ENCODE measurements at places on chromosomes 2 and 18. TPM values are rescaled to one million over a fixed set of nuclear protein-coding genes. Genes with fewer than 3 reads are reported as not detected.

Gene FN1
- 43.4 TPM for total RNA-seq

Gene AGXT
- total RNA-seq = 3.0 TPM

Gene CAPN14
- 0.09 TPM for total RNA-seq

Gene TOGARAM2
- total RNA-seq = 0.64 TPM

Gene RTP5
- total RNA-seq = not detected

Gene IL1F10
- total RNA-seq = not detected

Gene IL36B
- not detected for total RNA-seq

Gene TRIM43
- not detected for total RNA-seq

Gene CYP27A1
- total RNA-seq = 52.7 TPM

Gene LINC00305
- total RNA-seq = not detected

Gene RSAD2
- total RNA-seq = 7.8 TPM

- no peak for DNase-seq
Observed at GRCh38 chr2:108571286-108571685, 37.0 kb downstream of the LIMS1 start.

DNA sequence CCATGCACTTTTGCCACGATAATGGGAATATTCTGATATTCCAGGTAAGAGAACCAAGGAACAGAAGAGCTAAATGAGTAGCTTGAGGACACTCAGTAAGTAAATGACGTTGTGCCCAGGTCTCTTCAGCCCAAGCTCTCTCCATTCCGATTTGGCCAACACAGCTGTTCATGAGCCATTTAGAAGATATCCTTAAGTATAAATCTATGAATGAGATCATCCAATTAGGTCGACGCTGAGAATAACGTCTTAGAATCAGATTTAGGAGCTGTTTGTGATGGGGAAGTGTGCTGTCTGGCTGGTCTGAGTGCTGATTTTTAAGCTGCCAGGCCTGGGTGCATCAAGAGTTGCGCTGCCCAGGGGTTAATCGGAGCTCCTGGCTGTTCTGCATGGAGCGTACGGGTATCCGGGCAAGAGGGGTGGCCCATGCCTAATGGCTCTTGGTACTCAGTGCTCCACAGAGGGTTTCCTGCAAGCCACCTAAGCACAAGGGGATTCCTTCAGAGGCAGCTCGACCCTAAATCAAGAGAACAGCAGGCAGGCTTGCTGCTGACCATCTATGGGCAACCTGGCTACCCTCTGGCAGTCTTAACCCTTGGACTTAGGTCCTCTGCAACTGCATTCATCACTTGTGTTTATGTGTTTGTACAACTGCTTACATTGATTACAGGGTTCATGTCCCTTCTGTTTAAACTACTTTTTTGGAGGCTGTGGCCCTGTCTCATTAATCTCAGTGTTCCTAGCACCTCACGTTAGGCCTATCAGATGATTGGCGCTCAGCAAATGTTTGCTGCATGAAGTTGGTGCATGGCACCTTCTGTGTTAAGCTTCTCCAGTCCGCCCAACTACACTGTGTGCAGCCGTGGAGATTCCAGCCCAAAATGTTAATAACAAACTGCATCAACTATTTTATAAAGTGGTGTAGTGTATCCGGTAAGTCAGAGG, 31.9 kb downstream of the SOX11 start:
- DNase-seq = no peak

DNA sequence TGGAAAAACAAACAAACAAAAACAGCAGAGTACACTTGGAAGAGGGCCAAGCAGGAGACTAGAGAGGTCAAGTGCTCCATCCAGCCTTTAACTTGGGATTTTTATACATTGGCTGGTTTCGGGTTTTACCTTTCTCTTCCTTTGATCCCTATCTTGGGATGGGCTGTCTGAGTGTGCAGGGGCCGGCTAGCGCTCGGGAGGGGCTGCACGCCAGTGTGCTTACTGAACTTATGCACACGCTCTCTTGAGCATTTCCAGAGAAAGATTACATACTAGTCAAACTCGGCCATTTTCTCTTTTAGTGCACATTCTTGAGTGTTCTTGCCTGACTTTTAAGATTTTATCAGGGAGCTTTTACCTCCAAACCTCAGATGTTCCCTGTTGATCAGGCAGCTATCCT, 707.8 kb downstream of the DSC3 start:
- DNase-seq = no peak

- no peak for DNase-seq
Observed at GRCh38 chr2:174781996-174782395, 17.7 kb upstream of the CHRNA1 start.

DNA sequence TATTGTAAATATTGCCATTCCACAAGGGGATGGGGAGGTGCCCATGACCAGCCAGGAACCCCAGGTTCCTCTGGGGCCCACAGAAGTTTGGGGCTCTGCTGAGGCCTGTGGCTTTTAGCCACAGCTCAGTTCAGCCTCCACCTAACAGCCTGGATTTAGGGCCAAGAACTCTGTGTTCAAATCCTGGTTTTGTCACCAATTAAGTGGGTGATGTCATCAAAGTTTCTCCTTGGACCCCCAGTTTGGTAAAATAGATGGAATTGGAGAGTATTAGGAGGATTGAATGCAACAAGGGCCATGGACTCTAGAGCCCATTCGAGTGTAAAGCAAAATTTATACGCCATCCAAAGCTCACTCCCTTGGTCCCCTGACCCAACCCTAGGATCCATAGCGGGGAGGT, 3.2 kb upstream of the FEV start:
- DNase-seq = no peak

DNA sequence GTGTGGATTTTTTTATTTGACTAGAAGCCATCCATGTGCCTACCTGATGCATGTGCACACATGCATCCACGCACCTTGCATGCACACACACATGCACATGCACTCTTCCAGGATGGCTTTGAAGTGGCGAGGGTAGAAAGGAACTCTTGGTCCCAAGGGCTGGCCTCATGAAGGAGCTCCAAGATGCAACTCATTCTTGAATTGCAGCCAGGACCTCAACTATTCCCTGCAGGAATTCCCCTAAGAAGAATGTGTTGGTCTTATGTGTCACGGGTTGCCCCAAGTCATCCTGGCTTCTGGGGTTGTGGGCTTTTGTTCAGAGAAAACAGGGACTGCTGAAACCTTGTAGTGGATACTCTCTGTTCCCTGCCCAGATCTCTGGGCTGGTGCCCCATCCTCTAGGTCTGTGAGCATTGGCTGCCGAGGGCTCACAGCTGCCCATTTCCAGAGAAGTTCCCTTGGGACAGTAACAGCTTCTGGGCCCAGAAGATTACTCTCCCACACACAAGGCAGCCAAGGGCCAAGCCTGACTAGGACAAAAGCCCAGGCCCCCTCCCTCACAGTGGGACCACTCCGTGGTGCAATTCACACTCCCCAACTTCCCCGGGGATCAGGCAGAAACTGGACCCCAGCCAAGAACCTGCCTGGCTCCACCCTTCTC, 137.6 kb downstream of the COPS8 start:
- no peak for DNase-seq

DNA sequence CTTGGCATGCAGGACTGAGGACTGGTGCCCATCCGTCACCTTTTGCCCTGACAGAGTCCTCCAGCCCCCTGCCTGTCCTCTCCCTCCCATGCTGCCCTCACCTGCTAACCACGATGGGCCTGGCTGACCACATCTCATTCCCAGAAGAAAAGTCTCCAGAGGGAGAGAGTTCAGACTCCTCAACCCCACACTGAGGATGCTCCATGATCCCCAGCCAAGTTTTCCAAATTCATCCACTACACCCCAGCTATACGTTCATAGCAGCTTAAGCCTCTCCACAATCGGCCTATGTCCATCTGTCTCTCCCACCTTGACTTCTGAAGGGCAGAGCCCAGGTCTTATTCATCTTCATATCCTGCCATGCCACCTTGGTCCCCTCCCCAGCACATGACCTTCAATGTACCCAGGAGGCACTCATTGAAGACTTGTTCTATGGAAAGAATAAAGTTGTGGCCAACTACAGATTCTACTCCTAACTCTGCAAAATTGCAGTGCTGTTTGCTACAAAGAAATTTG, 115.6 kb upstream of the ID2 start:
- DNase-seq = no peak

DNA sequence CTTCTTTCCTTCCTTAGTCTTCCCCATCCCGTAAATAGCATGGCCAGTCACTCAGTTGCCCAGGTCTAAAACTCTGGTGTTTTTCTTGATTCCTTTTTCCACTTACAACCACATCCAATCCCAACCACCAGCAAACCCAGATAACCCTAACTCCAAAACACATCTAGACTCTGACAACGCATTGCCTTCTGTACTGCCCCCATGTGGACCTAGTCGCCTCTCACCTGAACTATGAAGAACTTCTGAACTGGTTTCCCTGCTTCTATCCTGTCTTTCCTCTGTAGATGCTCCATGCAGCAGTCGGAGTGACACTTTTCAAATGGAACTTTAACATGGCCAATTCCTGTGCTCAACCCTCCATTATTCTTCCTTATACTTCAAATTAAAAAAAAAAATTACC, 26.5 kb downstream of the ST6GAL2 start:
- no peak for DNase-seq

DNA sequence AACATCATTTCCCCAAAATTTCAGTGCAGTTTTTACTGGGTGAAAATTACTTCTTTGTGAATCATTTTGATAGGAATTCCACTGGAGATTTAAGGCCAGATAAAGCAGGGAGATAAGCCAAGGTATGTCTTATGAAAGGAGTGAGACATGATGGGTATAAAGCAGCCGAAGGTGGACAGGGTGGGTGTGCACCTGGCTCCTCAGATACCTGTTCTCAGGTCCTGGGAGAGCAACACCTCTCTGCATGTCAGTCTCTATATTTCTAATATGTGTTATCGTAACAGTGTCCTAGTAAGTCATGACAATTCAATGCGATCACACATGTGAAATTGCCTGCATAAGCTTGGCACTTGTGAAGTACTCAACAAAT, 768.8 kb downstream of the RNF144A start:
- DNase-seq = no peak

DNA sequence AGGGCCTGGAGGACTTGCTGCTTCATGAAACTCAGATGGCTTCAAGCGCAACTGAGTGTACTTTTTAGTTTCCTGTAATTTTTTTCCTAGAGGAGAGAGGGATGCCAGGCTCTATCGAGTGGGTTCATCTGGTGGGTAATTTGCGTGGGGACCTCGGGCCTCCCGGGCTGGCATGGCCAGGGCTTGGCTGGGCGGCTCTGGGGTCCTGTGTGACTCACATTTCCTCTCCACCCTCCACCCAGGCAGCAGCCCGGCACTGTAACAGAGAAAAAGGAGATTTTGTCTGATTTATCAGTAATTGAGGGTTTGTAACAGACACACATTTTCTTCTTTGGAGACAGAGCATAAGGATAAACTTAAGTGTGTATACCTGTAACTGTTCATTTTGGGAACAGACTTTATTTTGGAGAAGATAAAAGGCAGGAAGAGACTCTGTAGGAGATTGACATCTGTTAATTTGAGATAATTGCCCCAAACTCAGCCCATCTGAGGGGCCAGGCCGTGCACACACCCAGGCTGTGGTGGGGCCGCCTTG, 64.3 kb downstream of the NFATC1 start:
- no peak for DNase-seq

- DNase-seq = no peak
Observed at GRCh38 chr2:161990741-161991140, 83.3 kb downstream of the DPP4 start.

DNA sequence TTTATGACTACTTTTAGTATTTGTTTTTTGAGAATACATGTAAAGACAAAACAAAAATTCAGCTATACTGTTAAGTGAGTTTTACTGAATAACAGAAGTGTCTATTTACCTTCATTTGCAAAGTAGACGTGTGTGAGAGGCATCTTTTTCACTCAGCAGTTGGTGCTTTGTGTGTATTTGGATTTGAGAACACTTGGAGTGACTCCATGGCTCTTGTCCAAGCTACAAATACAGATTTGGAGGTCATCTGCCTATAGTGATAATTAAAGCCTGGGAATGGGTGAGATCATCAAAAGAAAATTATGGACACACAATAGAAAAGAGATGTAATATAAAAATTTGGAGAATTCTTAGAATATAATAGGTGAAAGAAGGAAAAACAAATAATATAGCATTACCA, 6.2 kb downstream of the NAB1 start:
- no peak for DNase-seq

DNA sequence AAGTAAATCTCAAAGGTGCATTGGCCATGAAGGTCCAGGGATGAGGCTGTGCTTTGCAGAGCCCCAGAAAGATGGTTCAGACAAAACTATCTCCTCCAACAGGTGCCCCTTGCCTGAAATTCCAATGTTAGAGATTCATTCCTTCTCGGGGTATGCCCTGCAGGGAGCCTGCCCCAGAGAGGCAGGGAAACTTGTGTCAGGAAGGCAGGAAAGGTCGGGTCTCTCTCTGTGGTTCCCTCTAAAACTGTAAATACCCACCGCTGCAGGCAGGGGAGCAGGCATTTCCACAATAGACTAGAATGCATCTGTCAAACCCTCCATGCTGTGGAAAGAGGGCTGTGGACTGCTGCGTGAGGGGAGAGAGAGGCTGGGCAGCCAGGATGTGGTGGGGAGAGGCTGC, 207.8 kb upstream of the SMAD2 start:
- DNase-seq = no peak

- no peak for DNase-seq
Observed at GRCh38 chr2:6822406-6822805, 43.3 kb downstream of the CMPK2 start.

DNA sequence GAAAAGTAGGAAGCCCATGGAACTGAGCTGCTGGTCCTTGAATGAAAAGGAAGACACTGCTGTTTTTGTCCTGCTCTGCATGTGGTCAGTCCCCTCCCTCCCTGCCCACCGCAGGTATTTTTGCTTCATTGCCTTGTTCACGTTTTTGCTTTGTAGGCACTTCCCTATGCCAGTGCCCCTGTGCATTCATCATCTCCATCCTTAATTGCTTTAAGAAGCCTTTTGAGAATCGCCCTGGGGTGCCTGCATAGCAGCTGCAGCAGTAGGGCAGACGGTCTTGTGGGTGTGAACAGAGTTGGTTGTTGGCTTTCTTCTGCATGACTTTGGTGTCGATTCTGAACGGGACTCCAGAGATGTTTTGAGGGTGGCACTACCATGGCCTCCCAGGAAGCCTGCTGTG, 97.0 kb downstream of the CABLES1 start:
- DNase-seq = no peak

- DNase-seq = no peak
Observed at GRCh38 chr2:38634684-38635083, 31.2 kb upstream of the GALM start.

DNA sequence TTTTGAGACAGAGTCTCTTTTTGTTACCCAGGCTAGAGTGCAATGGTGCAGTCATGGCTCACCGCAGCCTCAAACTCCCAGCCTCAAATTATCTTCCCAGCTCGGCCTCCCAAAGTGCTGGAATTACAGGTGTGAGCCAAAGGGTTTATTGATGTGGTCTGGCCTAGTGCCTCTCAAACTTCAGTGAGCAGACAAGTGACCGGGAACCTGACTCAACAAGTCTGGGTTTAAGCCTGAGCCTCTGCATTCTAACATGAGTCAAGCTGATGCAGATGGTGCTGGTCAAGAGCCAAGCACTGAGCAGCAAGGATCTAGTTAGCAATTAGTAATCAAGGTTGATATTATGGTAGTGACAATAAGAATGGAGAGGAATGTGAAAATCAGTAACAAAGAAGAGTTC, 21.3 kb downstream of the CDK15 start:
- no peak for DNase-seq

GRCh38 chr2:52000151-52000855, 968.4 kb upstream of the NRXN1 start:
- no peak for DNase-seq

- DNase-seq = no peak
Observed at GRCh38 chr18:35729991-35730668, 148.6 kb downstream of the GALNT1 start.

Data from left colon (tissue), 2 donors.